ENCODE measurements at places on chromosomes 2 and 18.

DNA sequence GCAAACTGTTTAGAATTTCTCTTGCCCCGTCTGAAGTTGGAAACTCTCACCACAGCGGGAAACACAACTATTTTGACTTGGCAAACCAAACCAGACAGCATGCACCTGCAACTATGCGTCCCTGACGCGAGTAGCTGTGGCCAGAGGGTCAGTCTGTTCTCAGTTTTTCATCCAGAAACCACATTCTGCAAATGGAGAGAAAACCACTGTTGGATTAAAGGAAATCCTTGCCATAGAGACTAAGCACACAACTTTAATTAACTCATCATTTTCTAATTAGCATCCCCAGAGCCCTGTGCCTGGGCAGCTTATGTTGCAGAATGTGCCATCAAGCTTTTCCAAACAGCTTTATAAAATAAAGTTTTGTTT, 415.7 kb upstream of the TCF4 start:
- no peaks in the 10 kb centered on the region for H3K27me3 ChIP-seq
- H3K4me3 ChIP-seq: no peak overlapping the region
- no peak overlapping the region for H3K27ac ChIP-seq
- peak; percentile 60 for DNase-seq
- H3K4me1 ChIP-seq: peaks cover 2% of the 10 kb centered on the region
- H3K36me3 ChIP-seq: no peaks in the 10 kb centered on the region

DNA sequence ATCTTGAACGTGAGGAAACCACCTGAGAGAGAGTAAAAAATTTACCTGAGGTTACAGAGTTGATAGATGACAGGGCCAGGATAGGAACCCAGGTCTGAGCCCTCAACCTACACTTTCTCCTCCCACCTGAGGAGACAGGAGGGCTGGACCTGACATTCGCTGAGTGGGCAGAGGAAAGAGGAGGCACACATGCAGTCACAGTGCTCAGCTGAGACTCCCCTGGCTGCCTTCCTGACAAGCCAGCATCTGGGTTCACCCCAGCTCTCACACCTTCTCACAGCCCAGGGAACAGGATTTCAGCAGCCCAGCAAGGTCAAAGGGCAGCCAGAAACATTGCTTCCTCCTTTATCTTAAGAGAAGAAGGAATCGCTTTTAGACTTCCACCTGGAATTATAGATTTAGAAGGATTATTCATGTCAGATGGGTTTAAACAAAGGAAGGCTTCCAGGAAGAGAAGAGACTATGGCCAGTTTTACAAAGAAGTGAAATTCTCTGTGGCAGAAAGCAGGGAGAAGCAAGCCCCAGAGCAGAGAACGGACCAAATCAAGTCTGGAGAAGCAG, 18.1 kb upstream of the PKDCC start:
- H3K27me3 ChIP-seq: no peaks in the 10 kb centered on the region
- DNase-seq: no peak
- no peak overlapping the region for H3K27ac ChIP-seq

DNA sequence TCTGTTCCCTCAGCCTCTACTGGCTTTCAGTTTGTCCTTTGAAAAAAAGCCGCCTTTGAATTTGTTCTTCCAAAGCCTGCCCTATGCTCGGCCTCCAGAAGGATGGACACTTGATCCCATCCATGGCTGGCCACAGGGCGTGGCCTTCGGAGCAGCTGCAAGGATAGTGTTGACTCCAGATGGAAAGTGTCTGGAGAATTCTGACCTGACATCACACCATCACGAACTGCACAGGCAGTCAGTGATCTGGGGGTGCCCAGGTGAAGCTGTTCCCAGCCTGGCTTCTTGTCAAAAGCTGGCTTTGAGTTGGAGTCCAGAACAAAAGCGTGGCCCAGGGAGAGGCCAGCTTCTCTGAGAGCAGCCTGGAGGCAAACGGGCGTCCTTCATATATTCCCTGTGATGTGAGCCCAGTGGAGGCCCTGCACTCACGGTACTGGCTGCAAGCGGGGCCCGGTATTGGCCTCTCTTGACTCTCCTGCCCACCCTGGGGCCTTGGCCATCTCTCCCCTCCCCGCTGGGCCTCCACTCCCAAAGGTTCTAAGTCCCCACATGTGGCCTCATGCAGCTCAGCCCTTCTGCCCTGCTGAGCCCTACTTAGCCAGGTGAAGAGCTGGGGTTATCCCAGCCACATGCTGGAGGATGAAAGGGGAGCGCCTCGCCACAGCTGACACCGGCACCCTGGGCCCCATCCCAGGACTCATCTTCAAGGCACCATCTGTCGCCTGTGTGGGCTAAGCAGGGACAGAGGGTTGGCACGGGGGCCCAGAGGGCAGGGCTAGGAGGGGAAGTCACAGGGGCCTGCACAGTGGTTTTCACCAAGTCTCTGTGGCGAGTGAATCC, 20.4 kb upstream of the ATOH8 start:
- peaks cover 2% of the 10 kb centered on the region for H3K4me1 ChIP-seq
- no peak for DNase-seq
- H3K36me3 ChIP-seq: no peaks in the 10 kb centered on the region

- H3K27me3 ChIP-seq: no peaks in the 10 kb centered on the region
- H3K4me3 ChIP-seq: no peak overlapping the region
- DNase-seq: no peak
- no peaks in the 10 kb centered on the region for H3K36me3 ChIP-seq
- H3K4me1 ChIP-seq: peaks cover 1% of the 10 kb centered on the region
Observed at GRCh38 chr18:27188309-27188708, 3.2 kb upstream of the CHST9 start.

DNA sequence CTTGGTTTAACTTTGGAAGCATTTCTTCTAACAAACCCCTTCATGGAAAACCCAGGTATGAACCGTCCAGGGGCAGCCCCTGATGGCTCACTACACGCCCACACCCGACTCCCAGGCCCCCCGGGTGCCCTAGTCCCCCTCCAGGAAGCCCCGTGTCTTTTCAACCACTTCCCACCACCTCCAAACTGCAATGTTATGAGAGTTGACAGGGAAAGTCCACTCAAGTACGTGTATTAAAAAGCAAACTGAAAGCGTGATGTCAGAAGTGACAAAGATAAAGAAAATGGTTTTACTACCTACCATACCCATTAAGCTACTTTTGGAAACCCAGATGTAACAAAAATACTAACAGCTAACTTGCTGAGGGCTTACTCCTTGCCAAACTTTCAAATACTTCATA, 51.5 kb downstream of the L3MBTL4 start:
- no peaks in the 10 kb centered on the region for H3K36me3 ChIP-seq
- no peak for DNase-seq
- no peak overlapping the region for H3K27ac ChIP-seq
- peaks cover 2% of the 10 kb centered on the region for H3K4me1 ChIP-seq

- no peaks in the 10 kb centered on the region for H3K27me3 ChIP-seq
- no peak overlapping the region for H3K4me3 ChIP-seq
- no peak for DNase-seq
- no peaks in the 10 kb centered on the region for H3K36me3 ChIP-seq
- no peak overlapping the region for H3K27ac ChIP-seq
Observed at GRCh38 chr2:181790716-181791649, 100.5 kb upstream of the ITPRID2 start.

DNA sequence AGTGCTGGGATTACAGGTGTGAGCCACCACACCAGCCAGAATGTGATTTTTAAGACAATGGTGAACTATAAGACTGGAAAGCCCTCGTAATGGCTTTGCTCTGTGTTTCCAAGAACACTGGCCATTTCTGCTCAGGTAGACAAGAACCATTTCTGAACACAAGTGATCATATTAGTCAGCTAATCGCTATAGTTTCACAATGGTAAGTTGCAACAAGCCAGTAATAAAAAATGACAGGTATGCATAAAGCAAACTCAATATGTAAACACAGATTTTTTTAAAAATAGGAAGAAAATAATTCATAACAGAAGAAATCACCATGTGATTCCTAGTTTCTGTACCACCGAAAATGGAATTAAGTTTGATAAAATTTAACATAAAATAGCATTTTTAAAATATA, 166.5 kb downstream of the THADA start:
- H3K4me3 ChIP-seq: no peak overlapping the region
- no peak for DNase-seq
- H3K27ac ChIP-seq: no peak overlapping the region
- H3K36me3 ChIP-seq: no peaks in the 10 kb centered on the region
- no peaks in the 10 kb centered on the region for H3K27me3 ChIP-seq

- no peak overlapping the region for H3K4me3 ChIP-seq
- H3K27ac ChIP-seq: no peak overlapping the region
- H3K36me3 ChIP-seq: no peaks in the 10 kb centered on the region
- no peaks in the 10 kb centered on the region for H3K27me3 ChIP-seq
Observed at GRCh38 chr18:7870855-7871254, 303.7 kb downstream of the PTPRM start.
